ENCODE measurements at places on chromosomes 13 and 19.

DNA sequence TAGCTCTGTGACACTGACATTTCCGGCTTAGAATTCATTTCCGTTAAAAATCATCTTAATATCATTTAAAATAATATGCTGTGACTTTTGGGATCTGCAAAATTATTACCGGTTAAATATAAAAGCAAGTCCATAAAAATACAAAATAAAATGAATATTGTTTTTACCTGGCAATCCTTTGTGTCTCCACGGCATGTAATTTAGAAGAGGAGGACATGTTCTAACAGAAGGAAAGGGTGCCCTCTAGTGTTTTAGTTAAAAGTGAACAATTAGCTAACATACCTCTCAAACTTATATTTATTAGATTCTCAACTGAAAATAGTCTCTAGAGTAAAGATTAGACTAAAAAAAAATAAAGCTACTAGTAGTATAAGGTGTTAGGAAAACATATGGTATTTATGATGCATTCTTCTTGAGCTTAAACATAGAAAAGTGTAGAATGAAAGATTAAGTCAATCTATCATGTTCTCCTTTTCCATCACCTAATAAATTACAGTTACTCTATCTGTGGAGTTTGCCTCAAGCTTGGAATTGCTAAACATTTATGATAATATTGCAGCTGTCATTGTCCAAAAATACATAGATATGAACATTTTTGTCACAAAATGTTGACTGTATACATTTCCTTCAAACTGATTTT is 676.7 kb upstream of the SPRY2 start:
- DNase-seq, result no peak

DNA sequence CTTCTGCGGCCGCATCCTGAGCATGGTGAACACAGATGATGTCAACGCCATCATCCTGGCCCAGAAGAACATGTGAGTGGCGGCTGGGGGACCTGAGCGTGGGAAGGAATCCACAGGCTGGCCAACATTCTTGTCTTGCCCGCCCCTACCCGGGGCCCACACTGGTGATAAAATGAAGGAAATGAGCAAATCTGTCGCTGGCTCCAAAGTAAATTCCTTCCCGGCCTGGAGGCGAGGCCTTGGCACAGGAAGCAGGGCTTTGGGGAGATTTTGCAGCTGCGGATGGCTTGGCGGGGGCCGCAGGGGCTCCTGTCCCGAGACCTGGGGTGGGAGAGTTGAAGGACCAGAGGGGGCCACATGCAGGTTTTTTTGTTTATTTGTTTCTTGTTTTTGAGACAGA is 4.4 kb downstream of the KXD1 start:
- DNase-seq, result no peak

GRCh38 chr19:825897-826644 is 1.6 kb upstream of the AZU1 start:
- DNase-seq, result no peak

DNA sequence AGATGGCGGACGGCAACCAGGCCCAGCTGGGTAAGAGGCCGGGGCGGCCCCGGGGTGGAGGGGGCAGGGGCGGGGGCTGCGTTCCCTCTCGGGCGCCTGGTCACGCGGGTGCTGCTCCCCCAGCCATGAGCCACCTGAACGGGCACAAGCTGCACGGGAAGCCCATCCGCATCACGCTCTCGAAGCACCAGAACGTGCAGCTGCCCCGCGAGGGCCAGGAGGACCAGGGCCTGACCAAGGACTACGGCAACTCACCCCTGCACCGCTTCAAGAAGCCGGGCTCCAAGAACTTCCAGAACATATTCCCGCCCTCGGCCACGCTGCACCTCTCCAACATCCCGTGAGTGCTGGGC is 11.1 kb downstream of the PTBP1 start:
- no peak for DNase-seq

DNA sequence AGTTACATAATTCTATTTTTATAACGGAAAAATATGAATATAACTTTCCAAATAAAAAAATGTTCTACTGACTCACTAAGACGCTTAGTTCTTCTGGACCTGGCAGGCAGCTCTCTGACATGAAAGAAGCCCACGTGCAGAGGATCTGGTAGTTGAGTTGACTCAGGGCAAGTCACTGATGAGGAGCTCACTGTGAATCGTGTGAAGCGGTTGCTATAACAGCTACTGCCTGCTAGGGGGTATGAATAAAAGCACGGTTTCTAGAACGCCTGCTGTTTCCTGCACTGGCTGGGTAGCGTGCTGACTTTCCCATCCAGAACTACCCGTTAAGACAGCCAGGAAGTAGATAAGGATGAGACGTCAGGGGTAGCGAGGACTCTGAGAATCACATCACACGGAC is 54.7 kb upstream of the WASF3 start:
- no peak for DNase-seq

DNA sequence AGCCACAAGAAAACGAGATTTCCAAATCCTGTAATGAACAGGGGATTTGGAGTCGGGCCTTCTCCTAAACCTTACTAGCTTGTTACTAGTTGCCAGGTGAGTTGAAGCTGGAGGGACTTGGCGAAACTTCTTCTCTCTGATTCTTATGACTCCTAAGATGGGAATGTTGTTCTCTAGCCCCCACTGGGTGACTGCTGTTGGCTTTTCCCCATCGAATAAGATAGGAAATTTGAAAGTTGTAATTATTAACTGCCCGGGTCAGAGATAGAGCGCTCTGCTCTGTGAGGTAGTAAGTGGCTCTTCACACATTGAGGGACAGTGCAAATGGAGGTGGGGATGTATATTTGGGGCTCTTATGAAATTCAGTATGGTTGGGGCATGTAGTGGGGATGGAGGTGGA is 111.2 kb upstream of the MBNL2 start:
- no peak for DNase-seq

- no peak for DNase-seq
Measured at GRCh38 chr13:89783221-89783755, 1564.2 kb upstream of the MIR17HG start.

- DNase-seq, result no peak
Measured at GRCh38 chr19:5850743-5851293, 431 bp downstream of the FUT3 start.

GRCh38 chr19:2552859-2553258 is 76.9 kb downstream of the GADD45B start:
- no peak for DNase-seq

DNA sequence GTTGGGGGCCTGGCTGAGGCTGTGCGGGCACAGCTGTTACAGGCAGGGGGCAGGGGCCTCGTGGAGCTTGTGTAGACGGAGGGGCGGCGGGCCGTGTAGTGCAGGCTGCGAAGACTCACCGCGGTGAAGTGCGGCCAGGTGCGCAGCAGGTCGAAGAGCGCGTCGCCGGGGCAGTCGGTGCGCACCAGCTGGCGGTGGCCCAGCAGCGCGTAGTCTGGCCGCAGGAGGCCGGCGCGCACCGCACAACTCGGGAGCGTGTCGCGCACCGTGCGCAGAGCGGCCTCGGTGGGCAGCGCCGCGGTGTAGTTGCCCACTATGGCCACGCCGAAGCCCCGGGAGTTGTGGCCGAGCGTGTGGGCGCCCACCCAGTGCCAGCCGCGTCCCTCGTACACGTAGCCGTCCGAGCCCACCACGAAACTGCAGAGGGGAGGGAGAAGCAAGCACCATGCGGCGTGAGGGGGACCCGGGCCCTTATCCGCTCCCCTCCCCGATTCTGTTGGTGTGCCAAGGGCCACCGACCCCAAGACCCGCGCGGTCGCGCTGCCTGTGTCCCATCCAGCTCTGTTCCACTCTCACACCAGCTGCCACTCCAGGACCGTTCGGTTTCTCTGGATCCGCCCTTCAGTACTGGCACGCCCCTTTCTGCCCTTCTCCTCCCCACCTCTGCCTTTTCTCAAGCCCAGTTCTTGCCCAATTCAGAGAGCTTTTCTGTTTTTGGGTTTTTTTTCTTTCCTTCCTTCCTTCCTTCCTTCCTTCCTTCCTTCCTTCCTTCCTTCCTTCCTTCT is 5.4 kb upstream of the RASAL3 start:
- no peak for DNase-seq

- DNase-seq, result no peak
Measured at GRCh38 chr13:111555268-111555808, 234.9 kb downstream of the TEX29 start.

DNA sequence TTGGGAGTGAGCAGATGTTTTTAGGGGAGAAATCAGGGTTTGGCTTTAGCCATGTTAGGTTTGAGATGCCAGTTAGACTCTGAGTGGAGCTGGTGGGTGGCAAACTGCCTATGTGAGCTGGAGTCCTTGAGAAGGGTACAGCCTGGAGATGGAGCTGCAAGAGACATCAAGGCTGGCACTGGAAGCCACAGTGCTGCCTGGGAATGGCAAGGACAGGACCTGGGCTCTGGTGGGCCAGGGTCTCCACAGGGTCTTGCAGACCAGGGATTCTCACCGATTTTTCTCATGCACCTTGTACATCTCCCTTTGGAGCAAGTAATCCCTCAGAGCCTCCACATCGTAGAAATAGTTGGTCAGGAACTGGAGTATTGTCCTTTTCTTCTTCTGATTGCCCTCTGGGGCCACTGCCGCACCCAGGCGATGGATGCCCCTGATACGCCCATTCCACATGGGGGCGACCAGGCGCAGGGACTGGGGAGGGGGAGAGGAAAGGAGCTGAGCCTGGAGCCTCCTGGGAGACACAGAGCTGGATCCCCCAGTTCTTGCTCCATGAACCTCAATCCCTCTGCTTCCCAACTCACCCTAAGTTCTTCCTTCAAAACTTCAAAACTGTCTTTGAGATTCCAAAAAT is 1.7 kb downstream of the DMAC2 start:
- DNase-seq, result no peak

DNA sequence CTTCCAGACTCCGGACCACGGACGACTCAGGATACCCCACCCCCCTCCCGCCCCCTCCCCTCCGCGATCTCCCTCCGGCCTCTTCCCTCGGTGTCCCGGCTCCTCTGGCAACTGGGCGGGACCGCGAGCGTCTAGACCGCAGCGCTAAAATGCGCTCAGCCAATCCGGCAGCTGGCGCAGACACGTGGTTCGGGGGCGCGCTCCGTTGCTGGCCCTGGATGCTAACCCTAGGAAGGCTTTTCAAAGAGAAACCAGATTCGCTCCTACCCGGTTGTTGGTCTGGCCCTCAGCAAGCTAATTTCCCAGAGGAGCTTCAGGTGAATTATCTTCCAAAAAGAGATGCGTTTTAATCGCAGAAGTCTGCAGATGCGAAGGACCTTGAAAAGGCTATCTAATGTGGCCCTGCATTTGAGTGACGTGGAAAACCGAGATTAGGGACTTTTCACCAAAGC is at the start of gene DZIP1:
TSS of gene DZIP1 (minus strand) at position 106 of the 452 bp plus-strand sequence. CDS start 2,677 bp downstream, outside the sequence.
- no peak for DNase-seq

DNA sequence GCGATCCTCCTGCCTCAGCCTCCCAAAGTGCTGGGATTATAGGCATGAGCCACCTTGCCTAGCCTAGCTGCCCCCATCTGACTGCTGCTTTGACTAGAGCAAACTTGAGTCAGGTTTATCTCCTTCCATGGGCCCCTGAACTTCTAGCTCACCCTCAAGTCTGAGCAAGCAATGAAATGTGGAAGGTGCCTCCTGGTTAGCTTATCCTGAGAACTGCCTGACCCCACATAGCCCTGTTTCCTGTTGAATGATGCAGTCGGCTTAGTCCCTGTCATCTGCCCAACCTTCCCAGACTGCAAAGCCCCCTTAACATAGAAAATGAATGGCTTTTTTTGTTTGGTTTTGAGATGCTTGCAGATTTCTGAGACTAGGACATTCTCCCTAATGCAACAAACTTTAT is 8.9 kb upstream of the TMEM160 start:
- DNase-seq, result no peak

All from effector CD8-positive, alpha-beta T cell (primary cell).